Retinal pigment epithelial cell (primary cell): ENCODE measurements at places on chromosomes 6 and 20.

- DNase-seq = no peak
These were observed 119.7 kb downstream of the ADGRB3 start for GRCh38 chr6:68754681-68755213.

DNA sequence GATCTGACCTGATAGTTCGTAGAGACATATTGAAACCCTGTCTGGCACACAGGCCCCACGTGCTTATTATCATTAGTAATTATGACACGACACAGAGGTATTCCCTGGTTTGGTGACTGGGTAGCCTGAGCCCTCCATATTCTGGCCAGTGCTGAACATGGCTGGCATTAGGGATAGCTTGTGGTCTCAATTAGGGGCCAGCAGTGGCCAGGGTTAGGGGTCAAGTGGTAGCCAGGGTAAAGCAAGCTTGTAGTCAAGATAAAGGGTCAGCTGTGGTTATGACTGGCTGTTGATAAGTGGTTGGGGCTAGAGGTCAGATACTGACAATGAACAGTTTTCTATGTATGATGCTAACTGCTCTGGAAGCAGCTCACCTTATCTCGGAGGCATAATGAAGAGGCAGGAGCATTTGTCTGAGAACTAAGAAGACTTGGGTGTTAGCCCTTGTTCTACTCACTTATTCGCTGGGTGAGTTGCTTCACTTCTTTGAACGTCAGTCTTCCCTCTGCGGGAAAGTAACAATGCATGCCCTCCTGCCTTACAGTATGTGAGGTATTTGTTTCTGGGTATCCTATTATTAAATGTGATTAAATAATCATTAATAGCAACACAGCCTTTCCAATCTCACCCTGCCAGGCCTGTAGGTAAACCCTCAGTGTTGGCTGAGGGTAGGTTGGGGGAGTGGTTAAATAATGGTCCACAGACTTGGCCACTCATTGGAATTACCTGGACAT is 66.7 kb downstream of the VEGFA start:
- DNase-seq = no peak

GRCh38 chr6:163744256-163744925 is 329.9 kb downstream of the QKI start:
- DNase-seq = no peak

GRCh38 chr6:108464418-108465097 is 96.2 kb upstream of the FOXO3 start:
- no peak for DNase-seq

DNA sequence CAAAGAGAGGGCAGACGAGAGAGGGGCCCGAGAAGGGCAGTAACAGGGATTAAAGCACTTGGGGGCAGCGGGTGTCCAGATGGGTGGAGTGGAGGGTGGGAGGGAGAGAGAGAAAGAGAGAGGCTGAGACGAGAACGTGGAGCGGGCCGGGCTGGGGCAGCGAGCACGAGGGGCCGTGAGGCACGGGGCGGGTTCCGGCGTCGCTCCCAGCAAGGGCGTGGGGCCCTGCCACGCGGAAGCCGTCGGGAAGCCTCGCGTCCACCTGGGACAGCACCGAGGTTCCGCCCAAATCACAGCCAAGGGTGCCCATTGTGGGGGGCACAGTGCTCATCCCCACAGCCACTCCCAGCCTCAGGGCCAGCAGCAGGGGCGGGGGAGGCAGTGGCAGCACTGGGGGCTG is 49.8 kb downstream of the KCNQ2 start:
- DNase-seq = no peak

DNA sequence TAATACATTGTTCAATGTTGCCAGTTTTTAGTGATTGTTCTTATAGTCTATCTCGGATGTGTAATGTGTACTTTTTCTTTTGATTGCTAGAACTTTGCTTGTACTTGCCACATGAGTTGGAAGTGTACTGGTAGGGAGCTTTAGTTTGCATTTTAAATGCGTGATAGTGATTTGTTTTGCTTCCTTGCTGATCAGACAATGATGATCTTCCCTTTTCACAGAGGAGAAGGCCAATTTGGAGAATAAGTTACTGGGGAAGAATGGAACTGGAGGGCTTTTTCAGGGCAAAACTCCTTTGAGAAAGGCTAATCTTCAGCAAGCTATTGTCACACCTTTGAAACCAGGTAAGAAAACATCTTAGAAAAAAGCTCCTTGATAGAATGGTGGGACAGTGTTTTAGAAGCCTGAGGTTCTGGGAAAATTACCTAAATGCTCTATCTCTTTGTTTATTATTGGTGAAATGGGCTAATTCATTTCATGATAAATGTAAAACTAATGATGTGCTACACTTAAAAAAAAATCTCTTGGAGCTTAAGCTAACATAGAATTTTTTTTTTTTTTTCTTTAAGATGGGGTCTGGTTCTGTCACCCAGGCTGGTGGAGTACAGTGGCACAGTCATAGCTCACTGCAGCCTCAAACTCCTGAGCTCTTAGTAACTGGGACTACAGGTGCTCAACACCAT is 20.9 kb downstream of the TPX2 start:
- no peak for DNase-seq

DNA sequence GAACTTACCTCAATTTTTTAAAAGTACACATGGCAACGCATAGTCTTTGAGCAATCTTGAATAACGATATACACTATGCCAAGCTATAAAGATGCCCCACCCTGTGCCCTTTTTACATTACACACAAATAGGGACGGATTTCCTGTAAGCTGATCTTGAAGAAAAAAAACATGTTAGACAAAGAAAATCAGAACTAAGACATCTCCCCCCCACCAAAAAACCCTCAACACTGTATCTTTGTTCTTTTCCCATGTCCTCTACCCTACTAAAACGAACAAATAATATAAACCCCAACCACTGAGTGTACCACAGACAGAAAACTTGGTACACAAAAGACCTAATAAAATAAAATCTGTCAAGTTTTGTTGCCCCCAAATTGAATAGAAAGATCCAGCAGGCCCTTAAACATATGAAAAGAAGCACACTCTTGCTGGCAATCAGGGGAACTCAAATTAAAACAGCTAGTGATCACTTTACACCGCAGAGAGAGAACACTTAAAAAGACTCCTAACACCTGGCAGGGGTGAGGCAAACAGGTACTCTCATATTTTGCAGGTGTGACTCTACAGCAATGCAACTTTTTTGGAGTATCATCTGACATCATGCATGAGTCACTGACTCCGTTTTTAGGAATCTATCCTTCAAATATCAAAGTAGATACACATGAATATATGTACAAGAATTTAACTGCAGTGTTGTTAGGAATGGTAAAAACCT is 29.6 kb downstream of the BACH2 start:
- no peak for DNase-seq

GRCh38 chr6:39319621-39320362 is 2.7 kb downstream of the KCNK16 start:
- no peak for DNase-seq
